ENCODE measurements at places on chromosomes 2 and 18.
A peak's percentile ranks its signal among the peaks of the same experiment; 100 is the strongest.

- DNase-seq: no peak
Measured at GRCh38 chr2:180146114-180146513, 139.0 kb upstream of the CWC22 start.

DNA sequence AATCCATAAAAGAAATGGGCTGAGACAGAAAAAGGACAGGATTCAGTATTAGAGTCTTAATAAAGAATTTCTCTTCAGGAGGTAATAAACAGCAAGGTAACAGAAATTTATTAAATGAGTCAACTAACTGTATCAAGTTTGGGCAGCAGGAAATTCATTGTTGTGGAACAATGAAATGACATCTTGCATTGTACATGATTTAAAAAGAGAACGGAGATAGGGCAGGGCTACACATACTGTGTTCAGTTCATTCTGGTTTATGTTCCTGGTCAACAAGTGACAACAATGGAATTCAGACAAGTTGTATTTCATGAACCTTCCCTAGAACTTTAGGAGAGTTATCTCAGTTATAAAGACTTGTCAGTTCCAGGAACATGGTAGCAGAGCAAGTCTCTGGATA lies 961.3 kb downstream of the SOCS6 start:
- DNase-seq: no peak

DNA sequence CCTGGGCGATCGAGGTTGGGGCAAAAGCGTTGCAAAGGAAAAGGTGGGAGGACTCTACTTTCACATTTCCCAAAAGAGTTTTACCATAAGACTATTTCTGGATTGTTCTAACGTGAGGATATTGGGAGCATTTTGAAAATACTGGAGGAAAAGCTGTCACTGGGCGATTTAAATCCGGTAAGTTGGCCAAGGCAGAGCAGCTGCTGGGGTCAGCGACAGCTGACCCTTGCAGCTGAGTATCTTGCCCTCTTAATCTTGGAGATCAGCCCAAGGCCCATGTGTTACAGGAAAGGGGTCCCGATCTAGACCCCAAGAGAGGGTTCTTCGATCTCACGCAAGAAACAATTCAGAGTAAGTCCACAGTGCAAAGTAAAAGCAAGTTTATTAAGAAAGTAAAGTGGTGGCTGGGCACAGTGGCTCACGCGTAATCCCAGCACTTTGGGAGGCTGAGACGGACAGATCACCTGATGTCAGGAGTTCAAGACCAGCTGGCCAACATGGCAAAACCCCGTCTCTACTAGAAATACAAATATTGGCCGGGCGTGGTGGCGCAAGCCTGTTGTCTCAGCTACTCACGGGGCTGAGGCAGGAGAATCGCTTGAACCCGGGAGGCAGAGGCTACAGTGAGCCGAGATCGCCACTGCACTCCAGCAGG lies 964 bp upstream of the ST3GAL5 start:
- no peak for DNase-seq

- DNase-seq: no peak
Measured at GRCh38 chr2:104240984-104241383, 612.9 kb upstream of the POU3F3 start.

- DNase-seq: no peak
Measured at GRCh38 chr2:172701250-172701649, 34.4 kb upstream of the RAPGEF4 start.

GRCh38 chr18:11995445-11996189 lies 14.3 kb downstream of the IMPA2 start:
- DNase-seq: peak; percentile 84

GRCh38 chr18:50313873-50314460 lies 26.5 kb upstream of the CXXC1 start:
- no peak for DNase-seq

- DNase-seq: no peak
Measured at GRCh38 chr2:98883780-98884211, 52.2 kb downstream of the CRACDL start.

- DNase-seq: peak; percentile 74
Measured at GRCh38 chr2:157480182-157480961, 36.5 kb upstream of the CYTIP start.

GRCh38 chr2:9076210-9076609 lies 72.7 kb upstream of the MBOAT2 start:
- DNase-seq: peak; percentile 13
